Left cardiac atrium (tissue), 4 donors: ENCODE measurements at places on chromosomes 6 and 20.

DNA sequence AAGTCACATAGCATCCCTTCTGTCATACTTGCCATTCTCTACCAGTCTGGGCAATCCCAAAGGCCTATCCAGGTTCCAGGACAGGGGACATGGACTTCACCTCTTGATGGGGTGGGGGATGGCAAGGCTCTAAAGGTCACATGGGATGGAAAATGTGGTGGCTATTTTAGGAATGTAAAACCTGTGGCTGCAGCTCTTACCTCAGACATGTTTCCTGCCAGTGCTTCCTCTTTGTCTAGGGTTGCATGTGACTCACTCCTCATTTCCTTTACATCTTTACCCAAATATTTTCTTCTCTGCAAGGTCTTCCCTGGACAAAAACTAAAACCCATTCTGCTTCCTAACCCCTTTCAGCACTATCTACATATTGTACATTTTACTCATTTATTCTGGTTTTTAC is 135.7 kb downstream of the BTBD3 start:
- DNase-seq, result no peak

- no peak for DNase-seq
Observed at GRCh38 chr20:35040646-35041045, 52.0 kb downstream of the TRPC4AP start.

DNA sequence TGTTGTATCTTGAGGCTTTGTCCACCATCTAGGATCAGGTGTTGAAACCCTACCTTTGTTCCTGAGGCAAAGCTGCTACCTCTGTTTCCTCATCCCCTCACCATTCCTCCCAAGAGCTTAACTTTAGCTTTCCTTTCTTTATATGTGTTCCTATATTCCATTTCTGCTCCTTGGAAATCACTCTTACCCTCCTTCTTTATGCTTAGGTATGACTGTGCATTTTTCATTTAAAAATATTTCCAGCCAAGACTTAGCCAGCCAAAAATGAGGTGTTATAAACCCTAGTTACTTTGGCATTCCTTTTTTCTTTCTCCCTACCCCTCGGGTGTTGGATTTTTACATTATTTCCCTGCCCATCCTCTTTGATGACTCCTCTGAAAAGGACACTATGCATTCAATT is 57.7 kb downstream of the TSBP1 start:
- no peak for DNase-seq

DNA sequence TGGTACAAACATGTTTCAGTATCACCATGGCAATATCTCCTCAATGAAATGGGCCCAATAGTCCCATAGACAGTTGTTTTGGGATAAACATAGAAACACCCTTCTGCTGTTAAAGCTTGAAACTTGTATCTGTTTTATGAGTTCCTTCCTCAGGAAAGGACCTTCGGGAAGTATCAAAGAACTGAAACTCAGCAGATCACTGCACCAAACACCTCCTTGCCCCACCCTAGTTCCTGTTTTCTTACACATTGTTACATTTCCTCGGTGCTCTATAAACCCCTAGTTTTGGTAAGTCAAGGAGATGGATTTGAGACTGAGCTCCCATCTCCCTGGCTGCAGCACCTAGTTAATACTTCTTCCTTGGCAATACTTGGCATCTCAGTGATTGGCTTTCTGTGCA is 73.8 kb upstream of the ECI2 start:
- DNase-seq, result no peak

DNA sequence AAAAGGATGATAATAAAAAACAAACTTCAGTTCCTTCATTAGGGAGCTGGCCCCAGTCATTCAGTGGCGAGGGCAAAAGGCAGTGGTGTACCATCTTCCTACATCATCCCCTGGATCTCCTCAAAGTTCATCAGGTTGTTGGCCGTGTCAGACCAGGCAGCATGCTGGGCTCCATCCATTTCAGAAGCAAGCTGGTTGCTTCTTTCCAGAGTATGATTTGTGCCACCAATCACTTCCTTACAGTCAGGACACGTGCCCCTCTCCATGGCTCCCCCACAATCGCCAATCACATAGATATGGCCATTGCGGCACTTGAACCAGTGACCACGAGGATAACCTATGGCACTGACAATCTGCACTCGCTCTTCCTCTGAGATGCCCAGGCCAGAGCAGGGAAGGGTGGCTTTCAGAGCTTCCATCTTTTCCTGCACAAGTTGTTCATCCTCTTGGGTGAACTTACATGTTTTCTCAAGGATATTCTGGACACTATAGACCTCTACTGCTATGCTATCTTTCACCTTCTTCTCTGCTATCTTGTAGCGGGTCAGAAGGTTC is 28.0 kb downstream of the DDX27 start:
- DNase-seq, result no peak

- no peak for DNase-seq
Observed at GRCh38 chr6:35752330-35752729, 15.5 kb downstream of the ARMC12 start.

DNA sequence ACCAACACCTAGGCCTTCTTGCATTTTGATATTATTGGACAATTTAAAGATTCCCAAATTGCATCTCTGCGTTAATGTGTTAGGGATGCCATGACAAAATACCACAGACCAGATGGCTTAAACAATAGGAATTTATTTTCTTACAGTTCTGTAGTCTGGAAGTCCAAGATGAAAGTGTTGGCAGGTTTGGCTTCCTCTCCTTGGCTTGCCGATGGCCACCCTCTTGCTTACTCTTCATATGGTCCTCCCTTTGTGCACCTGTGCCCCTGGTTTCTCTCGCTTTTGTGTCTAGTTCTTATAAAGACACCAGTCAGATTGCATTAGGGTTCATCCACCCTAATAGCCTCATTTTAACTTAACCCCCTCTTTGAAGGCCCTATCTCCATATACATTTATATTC is 842.4 kb upstream of the FLRT3 start:
- DNase-seq, result no peak

DNA sequence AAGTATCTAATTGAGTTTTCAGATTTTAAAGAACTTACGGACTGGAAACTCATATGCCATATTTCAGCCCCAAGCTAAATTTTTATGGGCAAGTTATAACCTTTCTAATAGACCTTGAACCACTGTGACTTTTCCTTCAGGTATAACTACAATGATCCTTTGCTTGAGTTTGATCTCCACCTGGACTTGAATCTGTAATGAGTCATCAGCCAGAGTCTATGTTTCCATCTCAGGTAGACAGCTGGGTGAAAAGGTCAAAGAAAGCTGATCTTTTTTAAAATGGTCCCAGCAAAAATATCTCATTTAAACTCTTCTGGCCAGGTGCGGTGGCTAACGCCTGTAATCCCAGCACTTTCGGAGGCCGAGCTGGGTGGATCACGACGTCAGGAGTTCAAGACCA is 88.4 kb upstream of the SGK1 start:
- no peak for DNase-seq

DNA sequence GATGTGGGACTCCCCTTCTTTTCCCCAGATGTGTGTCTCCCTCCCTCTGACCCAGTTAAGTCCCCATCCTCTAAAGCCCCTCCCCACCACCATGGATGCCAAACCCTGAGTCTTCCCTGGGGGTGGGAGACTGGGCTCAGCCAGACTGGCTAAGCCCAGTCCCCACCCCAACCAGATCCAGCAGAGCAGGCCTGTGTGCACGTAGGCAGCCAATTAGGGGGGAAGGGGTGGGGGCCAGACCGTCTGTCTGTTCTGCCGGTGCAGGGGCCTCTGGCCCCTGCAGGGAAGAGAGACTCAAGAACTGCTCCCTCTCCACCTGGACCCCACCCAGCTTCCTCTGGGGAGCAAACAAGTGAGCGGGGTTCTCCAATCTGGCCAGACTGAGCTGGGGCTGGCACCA is 605 bp downstream of the COX4I2 start:
- DNase-seq, result no peak

DNA sequence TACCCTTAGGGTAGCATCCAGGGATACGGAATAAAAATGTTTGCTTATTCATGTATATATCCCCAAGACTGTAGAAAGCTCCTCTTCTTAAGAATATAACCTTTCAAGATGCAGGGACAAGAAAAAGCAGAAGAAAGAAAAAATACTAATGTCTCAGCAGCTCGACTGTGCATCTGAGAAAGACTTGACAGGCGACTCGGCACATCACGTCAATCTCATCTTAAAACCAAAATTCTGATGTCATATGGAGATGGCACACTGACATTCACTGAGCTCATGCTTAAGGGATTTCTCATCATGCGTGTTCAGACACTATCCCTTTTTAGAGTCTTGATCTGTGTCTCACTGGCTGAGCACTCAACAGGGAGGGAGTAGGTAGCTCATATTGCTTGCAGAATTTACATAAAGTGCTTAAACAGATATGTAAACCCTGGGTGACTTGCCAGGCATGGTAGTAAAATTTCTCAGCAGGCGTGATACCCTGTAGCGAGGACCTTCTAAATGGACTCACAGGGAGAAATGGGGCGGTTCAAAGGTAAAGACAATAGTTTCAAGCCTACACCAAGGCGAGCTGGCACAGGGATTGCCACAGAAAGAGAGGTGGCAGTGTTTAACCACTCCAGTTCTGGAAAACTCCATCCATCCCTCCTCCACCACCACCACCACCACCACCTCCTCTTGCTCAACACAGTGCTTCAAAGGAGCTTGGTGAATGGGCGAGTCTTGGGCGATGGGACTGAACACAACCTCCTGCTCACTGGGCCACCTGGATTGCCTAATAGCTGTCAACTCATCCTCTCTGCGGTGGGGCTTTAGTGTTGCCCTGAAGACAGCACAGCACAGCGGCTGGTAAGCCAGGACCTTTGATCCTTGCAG is 330.5 kb downstream of the TFAP2A start:
- DNase-seq, result no peak

DNA sequence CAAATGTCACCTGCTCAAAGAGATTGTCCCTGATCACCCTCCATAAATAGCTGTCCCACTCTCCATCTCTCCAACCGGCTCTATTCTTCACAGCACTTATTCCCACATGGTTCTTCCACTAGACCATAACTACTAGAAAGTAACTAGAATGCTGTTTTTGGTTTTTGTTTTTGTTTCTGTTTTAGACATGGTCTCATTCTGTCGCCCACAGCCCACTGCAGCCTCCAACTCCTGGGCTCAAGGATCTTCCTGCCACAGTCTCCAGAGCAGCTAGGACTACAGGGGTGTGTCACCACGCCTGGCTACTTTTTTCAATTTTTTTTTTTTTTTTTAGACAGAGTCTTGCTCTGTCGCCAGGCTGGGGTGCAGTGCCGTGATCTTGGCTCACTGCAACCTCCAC is 12.2 kb downstream of the MMP24 start:
- no peak for DNase-seq
